Cardiac fibroblast (primary cell): ENCODE measurements at places on chromosomes 16 and 17.
A peak's percentile ranks its signal among the peaks of the same experiment; 100 is the strongest.

GRCh38 chr17:1650731-1651558 lies 1.3 kb upstream of the RILP start:
- no peak for DNase-seq

GRCh38 chr17:79388556-79389295 lies 222.1 kb downstream of the RBFOX3 start:
- peak; percentile 54 for DNase-seq

DNA sequence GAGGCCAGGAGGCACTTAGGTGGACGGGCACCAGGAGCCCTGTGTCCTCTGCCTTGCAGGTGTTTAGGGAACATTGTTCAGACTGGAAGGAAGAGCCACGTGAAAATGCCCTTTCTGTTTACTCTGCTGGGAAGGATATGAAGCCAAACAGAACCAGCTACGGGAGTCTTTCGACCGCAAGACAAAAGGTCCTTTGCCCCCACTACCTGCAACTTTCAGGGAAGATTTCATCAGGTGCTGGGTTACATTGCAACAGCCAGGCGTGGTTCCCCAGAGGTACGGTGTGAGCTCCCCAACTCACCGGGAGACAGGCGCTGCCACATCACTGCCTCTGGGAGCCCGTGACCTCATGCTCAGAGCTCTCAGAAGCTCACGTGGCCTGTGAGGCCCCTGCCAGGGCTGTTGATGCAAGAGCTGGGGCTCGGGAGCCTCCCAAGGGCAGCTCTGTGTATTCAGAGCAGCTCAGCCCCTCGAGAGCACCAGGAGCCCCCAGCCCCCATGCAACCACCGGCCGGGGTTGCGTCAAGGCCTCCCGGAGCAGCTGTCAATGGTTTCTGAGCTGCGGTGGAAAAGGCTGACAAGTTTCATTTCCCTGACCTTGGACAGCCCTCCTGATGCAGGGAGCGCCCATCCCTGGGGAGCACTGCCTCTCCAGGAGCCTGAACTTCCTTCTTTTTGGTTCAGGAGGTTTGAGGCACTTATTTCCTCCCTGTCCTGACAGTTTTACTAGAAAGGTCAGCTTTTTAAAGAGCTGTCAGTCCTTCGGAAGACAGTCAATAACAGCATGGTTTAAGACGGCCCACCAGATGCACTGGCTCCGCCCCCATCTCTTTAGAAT lies 42.1 kb downstream of the TBC1D16 start:
- peak; percentile 91 for DNase-seq

DNA sequence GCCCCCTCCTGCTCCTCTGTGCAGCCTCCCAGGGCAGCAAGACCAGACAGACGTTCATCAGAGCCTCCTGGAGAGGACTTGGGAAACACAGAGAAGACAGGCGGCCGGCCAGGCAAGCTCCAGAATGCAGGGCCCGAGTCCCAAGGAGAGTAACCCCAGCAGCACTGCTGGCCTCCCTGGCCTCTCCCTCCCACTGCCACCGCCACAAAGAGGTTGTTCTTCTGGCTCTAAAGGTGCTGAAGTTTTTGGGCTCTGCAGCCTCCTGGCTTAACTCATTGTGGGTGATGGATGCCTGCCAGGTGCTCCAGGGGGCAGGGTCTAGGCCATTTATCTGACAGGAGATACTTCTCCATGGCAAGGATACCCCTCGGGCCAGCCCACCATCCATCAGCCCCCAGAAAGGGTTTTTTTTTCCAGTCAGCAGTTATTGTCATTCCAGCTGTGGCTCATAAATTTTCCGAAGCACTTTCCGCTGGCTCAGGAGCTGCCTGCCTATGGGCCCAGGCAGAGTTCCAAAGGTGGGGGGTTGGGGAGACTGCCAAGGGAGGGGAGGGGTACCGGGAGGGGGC lies 32.0 kb upstream of the MRPS23 start:
- DNase-seq = no peak

DNA sequence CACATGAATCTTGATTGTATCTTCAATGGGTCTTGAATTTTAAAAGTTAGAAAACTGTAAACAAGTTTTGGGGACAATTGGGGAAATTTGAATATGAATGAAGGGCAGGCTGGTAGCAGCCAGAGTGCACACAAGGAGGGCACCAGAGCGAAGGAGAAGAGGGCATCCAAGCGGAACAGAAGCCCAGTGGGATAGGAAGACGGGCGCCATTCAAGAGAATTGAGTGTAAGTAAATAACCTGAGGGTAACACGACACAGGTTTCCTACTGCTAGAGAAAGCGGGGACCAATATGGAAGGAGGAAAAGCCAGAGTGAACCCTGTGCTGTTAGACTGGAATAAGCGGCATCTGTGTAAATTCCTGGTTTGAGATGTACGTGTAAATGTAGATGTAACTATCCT lies 115.1 kb upstream of the CCL2 start:
- DNase-seq = no peak

DNA sequence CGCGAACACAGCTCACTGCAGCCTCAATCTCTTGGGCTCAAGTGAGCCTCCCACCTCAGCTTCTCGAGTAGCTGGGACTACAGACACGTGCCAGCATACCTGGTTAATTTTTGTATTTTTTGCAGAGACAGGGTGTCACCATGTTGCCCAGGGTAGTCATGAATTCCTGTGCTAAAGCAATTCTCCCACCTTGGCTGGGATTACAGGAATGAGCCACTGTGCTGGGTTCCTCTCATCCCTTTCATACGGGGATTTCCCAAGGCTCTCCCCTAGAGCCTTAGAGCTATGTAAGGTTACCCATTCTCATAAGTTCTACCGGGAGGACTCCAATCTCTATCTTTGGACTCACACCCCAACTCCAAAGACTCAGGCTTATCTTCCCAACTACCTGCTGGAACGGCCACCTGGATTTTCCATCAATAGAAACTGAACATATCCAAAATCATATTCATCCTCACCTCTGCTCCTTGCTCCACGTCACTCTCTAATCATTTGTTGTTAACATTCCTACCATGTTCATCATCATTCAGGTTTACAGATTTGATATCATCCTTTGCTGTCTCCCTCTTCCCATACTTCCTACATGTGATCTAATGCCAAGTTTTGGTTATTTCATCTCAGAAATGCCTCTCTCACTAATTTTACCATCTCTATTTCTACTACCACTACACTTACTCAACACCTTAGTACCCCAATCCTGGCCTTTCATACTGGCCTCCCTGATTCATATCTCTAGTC lies 92.5 kb downstream of the NCOR1 start:
- peak; percentile 9 for DNase-seq

DNA sequence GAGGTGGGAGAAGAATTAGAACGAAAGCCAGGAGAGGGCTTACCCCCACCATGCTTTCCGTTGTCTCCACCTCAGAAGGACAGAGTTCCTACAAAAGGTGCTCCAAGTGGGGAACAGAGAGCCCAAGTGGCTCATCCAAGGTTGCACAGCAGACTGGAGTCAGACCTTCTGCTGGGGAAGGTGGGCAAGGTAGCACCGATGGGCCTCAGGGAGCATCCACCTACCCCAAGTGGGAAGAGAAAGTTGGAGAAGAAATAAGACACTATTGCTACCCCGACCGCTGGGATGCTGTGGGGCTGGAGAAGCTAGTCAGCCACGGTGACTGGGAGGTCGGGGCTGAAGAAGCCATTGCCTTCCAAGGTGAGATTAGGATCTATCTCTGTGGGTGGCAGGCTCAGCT lies 21.5 kb downstream of the UNC119 start:
- no peak for DNase-seq

GRCh38 chr16:56258508-56259424 lies 67.5 kb downstream of the GNAO1 start:
- DNase-seq = no peak

DNA sequence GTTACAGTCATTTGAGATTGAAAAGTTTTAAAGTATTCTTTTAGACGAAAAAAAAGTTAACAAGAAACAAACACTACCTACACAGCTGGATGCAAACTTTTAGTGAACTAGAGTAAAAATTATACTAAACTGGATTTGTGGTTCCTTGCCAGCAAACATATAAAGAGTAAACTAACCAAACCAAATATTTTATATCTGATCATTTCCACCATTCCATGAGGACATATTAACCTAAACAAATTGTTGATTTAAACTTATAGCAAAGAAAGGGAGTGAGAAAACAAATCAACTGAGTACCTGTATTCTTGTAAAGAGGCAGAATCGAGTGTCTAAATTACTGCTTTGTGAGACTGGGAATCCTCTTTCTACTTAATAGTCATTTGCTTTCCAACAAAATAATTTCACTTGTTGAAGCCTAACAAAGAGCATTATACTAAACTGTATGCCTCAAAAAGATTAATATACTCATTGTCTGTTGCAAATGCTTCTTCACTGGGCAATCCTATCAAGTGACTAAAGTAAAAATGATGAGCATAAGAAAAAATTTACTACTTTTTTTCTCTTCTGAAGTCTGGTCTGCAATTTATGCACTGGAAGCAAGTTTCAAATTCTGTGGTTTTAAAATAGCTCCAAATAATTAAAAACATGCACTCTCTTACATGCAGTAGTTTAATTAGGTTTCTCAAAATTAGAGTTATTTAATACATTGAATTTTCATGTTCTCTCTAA lies 37.5 kb downstream of the AKAP10 start:
- DNase-seq = no peak

DNA sequence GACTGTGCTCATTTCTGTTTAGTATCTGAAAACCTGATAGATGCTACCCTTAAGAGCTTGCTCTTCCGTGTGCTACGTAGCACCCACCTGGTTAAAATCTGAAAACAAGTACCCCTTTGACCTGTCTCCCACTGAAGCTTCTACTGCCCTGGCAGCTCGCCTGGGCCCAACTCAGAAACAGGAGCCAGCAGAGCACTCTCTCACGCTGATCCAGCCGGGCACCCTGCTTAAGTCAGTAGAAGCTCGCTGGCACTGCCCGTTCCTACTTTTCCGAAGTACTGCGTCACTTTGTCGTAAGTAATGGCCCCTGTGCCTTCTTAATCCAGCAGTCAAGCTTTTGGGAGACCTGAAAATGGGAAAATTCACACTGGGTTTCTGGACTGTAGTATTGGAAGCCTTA lies 18.9 kb downstream of the NTAN1 start:
- DNase-seq = no peak

- DNase-seq = no peak
These were observed 106.6 kb downstream of the AIPL1 start for GRCh38 chr17:6328279-6328678.

DNA sequence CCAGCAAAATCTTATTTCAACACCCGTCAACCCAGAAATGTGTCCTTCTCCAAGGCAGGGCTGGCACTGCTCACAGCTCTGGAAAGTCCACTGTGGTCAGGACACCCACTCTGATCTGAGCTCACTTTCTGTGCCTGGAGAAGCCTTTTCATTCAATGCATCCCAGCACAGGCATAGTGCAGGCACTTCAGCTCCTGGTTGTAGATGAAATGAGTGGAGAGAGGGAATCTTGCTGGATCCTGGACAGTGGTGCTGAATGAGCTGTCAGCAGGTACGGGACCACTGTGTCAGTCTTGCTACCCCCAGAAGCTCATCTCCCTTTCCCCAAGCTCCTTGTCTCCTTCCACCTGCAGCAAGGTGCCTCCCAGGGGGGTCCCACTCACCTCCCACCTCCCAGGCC lies 86.1 kb upstream of the SALL1 start:
- DNase-seq = no peak

DNA sequence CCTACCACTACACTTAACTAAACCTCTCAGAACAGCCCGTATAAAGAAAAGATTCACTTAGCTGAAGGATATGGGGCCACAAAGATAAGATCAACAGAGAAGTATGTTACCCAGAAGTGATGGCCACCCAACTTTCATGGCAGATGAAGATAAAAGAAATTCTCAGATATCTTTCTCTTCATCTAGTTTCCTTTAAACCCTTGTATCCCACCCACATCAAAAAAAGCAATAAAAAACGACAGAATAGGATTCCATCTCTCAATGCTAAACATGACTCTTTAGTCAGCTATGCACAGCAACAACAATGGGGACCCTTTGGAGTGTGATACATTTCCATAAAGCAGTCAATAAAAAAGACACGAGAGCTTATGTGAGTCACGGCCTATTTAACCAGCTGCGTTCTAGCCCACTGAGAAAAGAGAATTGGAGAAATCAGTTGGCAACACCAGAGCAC lies 86.6 kb downstream of the SNX11 start:
- no peak for DNase-seq

- peak; percentile 66 for DNase-seq
These were observed 57.7 kb downstream of the CMC2 start for GRCh38 chr16:80948886-80949493.

DNA sequence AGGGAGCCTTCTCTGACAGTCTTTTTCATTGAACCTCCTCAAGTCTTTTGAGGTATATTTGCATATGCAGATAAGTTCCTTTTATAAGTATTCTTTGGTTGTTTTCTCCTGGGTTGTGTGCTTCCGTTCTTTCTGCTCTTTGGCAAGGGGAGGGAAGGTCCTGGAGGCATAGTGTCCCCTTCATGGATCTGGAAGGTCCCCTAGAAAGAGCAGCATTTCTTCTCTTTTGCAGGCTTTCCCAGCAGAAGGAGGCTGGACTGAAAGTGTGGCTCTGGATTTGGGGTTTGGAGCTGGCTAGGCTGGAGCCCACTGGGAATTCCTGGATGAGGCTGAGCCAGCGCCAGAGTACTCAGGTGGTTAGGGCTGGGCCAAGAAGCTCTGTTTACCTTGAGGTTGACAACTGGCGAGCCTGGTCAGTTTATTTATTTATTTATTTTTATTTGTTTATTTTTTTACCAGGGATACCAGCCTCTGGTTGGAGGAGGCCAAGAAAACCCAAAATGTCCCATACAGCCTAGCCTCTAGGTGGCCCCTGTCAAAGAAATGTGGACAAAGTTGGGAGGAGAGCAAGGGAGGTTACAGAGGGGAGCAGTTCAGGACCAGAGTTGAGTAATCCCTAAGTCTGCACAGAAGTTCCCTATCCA lies 5.4 kb upstream of the TOP2A start:
- DNase-seq = no peak

GRCh38 chr17:18039535-18040260 lies 490 bp downstream of the GID4 start:
- DNase-seq = no peak

GRCh38 chr17:78903101-78903779 lies at the start of gene CEP295NL:
TSS of gene CEP295NL (minus strand) at chr17:78903201. CDS start at chr17:78901828, 1,373 bp downstream.
- peak; percentile 43 for DNase-seq

DNA sequence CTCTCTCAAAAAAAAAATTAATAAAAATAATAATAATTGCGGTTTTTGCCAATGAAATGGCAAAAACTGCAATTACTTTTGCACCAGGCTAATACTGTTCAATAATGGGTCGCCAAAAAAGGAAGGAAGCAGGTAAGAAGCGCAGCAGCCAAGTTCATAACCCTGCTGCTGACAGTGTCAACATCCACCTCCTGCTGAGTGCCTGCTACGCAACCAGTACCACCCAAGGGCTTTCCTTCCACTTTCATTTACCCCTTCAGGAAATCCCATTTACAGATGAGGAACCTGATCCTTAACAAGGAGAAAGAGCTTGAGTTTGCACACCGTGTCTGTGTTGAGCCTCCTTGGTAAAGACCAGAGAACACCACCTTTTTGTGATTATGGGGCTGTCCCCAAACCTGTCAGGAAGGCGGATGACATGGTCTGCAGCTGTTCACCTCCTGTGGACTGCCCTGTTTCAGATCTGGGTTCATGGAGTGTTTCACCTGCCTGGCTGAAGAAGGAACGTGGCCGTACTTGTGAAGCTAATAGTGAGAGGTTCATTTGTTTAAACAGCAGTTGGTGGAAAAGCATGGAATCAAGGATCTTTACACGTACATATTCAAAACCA lies 378.0 kb downstream of the SLC39A11 start:
- DNase-seq = no peak

- DNase-seq = no peak
These were observed 488 bp downstream of the HOXB9 start for GRCh38 chr17:48625495-48626244.
